Stimulated activated CD4-positive, alpha-beta T cell treated with anti-CD3 and anti-CD28 coated beads, Interleukin-1b, Interleukin-23, amount 100 ng/mL, for 48 hours (primary cell): ENCODE measurements at places on chromosomes 1 and 21.
A peak's percentile ranks its signal among the peaks of the same experiment; 100 is the strongest.

DNA sequence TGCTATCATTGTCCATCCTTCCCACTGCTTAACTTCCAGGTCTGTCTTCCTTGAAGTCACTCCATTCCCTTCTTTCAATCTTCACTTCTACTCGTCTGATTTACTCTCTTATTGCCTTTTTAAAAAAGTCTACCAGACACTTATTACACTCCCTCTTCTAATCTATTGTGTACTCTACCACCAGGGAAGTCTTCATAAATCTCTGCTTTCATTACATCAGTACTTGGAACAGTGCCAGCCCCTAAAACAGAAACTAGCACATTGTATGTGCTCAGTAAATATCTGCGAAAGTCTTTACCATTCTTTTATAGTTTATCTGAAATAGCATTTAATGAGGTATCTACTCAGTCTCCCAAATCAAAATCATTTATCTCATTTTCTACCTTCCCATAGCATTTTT, 236.4 kb downstream of the USH2A start:
- DNase-seq = no peak

GRCh38 chr1:25485536-25486411, 55.1 kb downstream of the MACO1 start:
- no peak for DNase-seq

DNA sequence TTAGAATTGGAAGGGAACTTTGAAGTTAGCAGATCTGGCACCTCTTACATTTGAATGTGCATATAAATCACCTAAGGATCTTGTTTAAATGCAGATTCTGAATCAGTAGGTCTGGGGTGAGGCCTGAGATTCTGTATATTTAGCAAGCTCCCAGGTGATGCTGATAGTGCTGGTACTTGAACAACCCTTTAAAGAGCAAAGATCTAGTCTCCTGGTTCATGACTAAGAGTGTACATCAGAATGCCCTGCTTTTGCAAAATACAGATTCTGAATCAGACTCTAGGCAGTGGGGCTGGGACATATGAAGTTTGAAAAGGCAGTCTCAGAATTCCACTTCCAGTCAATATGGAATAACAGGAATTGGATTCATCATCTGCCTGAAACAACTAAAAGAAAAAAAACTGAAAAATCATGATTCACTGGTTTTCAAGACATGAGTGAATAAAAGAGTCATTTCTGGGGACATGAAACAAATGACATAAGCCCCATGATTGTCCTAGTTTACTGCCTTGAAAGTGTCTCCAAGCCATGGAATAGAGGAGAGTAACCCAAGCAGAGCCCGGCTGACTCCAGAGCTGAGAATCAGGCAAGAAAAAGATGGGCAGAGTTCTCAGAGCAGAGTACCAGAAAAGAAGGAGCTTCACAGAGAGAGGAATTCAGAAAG, 149.6 kb upstream of the SGIP1 start:
- no peak for DNase-seq

DNA sequence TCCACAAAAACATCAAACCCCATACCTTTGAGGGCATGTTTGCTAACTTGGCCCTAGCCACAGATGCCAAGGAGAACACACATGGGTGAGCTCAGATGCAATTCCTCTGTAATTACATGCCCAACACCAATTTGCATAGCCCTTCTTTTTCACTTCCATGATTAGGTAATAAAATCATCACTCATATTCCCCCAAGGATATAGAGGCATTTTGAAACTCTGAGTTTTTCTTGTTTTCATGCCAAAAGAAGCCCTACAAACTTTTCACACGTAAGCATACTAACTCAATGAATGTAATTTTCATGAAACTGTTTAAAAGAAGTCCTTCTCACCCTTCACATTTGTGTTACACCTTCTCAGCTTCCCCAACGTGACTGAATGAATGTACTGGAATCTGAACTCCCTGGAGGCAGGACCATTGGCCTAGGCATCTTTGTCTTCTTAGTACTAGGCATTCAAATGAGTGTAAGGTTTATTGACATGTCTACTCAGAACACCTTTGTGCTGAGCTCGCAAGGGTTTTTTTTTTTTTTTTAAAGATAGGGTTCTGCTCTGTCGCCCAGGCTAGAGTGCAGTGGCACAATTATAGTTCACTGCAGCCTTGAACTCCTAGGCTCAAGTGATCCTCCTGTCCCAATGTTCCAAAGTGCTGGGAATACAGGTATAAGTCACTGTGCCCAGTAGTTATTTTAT, 31.0 kb downstream of the FBXO42 start:
- DNase-seq = no peak

- DNase-seq = peak; percentile 1
These were observed 593 bp downstream of the ST6GALNAC3 start for GRCh38 chr1:76075188-76075489.

DNA sequence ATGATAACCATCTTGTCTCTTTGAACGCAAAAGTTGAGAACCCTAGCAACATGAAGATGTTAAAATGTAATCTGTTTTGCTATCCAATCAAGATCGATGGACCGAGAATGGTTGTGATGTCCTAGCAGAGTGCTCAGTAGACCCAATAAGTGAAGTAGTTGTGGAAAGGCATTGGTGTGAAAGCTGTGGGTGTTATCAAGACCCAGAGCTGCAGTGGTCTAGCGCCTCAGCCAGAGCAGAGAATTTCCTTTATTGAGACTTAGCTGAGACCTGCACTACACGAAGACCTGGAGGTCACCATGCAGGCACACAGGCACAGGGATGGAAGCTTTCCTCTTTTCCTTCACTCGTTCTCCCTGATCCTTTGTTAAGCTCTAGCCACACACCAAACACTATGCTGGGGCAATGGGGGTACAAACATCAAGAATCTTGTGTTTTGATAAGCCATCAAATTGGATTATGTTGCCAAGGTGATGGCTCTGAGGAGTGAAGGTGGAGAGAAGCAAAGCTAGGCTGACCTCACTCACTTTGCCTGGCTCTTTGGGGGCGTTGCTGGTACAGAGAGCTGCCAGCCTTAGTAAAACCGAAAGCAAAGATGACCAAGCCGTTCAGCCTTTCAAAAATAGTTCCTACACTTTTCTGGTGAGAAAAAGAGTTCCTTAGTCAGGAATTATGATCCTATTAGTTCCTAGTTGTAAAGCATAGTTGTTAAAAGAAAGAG, 24.1 kb downstream of the METTL13 start:
- no peak for DNase-seq

GRCh38 chr1:164054331-164054730, 504.7 kb upstream of the PBX1 start:
- DNase-seq = no peak

- DNase-seq = no peak
These were observed 48.2 kb upstream of the PRELP start for GRCh38 chr1:203427451-203427850.

GRCh38 chr1:35666216-35666615, 24.9 kb upstream of the PSMB2 start:
- no peak for DNase-seq

- no peak for DNase-seq
These were observed 8.6 kb downstream of the ATP6V1G3 start for GRCh38 chr1:198531891-198532290.

DNA sequence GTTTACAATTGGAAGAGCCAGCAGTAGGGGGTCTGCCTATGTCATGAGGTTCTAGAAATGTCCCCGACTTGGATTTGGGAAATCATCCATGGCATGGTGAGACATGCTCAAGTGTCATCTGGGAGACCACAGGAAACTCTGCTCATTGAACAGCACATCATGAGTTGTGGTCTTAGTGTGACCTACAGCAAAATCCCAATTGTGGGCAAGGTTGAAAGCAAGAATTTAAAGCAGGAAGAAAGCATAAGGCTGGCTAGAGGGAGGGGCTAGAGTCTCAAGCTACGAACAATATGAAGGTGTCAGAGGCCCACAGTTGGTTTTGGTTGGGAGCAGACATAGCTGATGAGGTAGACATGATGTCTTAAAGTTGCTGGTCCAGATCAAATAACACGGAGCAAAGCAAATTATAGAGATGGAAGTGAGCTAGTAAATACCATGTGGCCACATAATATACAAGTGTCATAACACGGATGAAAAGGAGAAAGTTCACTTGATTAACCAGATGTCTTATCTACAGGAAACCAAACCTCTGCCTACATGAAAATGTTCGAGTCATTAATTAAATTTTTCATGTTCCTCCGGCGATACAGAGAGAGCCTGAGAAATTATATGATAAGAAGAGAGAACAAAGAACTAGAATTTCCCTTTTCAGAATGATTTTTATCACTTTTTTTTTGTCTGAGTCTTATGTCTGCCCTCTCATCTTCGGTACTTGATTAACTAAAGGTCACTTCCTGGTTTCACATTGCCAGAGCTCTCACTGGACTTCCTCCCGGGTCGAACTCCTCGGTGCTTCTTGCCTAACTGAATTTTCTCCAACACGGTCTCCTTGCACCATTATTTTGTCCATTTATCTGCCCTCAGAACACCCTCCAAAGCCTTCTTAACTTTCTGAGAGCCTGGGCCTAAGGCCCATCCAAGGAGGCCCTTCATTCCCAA, 67.5 kb upstream of the DUSP10 start:
- DNase-seq = no peak

DNA sequence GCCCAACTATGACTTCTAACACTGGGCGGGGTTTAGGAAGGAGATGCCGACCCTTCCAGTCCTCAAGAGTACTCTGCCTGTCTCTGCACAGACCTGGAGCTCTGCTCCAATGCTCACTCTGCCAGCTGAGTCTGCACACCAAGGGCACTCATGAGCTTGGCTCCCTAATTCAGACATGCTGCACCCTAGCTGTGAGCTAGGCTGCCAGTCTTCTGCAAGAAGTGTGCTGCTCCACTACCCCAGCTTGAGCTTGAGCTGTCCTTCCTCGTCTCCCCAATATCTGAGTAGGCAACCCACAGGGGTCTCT, 13.2 kb downstream of the TP53BP2 start:
- peak; percentile 30 for DNase-seq

GRCh38 chr1:91804546-91805023, 81.4 kb downstream of the TGFBR3 start:
- DNase-seq = peak; percentile 90

DNA sequence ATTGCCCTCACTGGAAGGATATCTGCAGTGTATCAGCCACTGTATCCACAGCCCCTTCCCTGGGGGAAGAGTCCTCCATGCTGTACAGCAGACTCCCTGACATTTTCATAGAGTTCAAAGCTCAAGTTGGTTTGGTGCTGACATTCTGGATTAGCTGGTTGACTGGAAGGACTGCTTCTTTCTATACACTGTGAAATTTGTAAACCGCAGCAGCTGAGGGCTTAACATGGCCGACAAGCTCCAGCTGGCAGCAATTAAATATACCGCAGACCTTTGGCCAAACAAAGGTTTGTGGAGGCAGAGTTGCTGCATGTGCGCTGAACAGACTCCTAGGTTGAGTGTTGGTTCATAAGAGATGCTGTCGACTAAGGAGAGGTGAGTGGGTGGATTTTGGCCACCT, 126.4 kb downstream of the DHRS3 start:
- DNase-seq = no peak

- DNase-seq = no peak
These were observed 88.5 kb upstream of the VAV3 start for GRCh38 chr1:108053270-108054013.

GRCh38 chr1:53111073-53111556, 31.3 kb downstream of the SLC1A7 start:
- DNase-seq = no peak

DNA sequence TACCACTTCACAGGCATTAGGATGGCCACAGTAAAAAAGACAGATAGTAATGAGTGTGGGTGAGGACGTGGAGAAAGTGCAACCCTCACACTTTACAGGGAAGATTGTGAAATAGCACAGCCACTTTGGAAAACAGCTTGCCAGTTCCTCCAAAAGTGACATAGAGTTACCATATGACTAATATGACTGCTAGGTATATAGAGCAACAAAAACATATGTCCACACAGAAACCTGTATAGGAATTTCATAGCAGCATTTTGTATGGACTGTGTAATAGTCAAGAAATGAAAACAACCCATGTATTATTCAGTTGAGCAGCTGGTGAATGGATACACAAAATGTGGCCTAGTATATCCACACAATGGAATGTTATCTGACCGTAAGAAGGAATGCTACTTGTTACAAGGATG, 30.4 kb upstream of the LBR start:
- no peak for DNase-seq

GRCh38 chr21:41845310-41846032, 33.7 kb downstream of the PRDM15 start:
- no peak for DNase-seq

GRCh38 chr1:30969903-30970302, 61.3 kb upstream of the SDC3 start:
- DNase-seq = no peak

DNA sequence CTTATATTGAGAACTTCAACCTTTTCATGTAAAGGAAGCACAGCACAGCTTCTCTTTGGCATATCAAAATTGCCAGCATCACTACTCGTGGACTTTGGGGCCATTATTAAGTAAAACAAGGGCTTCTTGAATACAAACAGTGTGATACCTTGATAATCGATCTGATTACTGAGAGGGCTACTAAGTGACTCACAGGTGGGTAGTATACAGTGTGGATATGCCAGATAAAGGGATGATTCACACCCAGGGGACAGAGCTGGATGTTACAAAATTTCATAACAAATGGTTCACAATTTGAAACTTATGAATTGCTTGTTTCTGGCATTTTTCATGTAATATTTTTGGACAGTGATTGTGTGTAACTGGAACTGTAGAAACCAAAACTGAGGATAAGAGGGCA, 15.4 kb downstream of the HDAC1 start:
- no peak for DNase-seq

GRCh38 chr1:225919906-225920305, 4.1 kb downstream of the PYCR2 start:
- peak; percentile 47 for DNase-seq

- DNase-seq = no peak
These were observed 9.4 kb downstream of the FAM229A start for GRCh38 chr1:32352831-32353383.

- no peak for DNase-seq
These were observed 61.8 kb upstream of the SOD1 start for GRCh38 chr21:31597683-31598082.

DNA sequence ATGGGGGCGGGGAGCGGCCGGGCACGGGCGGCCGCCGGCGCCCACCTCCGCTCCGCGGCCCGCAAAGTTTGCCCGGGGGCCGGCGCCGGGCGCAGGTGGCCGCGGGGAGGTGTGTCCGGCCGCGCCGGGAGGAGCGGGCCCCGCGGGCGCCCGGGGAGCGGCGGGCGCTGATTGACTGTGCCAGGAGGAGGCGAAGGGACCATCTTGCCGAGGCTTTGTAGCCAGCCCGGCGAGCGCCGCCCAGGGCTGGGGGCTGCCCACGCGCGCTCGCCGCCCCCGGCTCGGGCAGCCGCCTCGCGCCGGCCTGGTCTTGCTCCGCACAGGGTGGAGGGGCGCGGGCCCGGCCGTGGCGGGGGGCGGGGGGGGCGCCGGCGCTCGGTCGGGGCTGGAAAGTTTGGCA, 432 bp downstream of the EPHB2 start:
- no peak for DNase-seq
